ENCODE measurements at places on chromosomes 2 and 18. TPM values are rescaled to one million over a fixed set of nuclear protein-coding genes. Genes with fewer than 3 reads are reported as not detected.

- no peak for DNase-seq
Observed at GRCh38 chr2:196503398-196503797, 136.1 kb upstream of the CCDC150 start.

DNA sequence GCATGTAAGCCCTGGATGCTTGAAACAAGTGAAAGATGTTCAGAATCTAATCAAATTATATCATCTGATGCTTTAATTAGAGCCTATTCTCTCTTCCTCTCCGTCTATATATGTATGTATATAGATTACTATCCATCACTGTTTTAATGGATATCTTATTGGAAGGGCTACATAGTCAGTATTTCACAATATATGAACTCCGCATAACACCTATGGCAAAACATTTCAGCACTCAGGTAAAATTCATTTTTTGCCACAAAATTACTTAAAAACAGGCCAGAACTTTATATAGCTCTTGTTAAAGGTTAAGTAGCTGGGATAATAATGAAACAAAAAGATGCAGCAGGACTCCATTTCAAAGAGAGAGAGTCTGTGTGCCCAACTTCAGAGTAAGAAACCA, 1.2 kb downstream of the PJVK start:
- no peak for DNase-seq

- peak; percentile 73 for DNase-seq
Observed at GRCh38 chr2:173354073-173354581, 545 bp upstream of the CDCA7 start.

Gene DNAJC5G
- 0.39 TPM for total RNA-seq

DNA sequence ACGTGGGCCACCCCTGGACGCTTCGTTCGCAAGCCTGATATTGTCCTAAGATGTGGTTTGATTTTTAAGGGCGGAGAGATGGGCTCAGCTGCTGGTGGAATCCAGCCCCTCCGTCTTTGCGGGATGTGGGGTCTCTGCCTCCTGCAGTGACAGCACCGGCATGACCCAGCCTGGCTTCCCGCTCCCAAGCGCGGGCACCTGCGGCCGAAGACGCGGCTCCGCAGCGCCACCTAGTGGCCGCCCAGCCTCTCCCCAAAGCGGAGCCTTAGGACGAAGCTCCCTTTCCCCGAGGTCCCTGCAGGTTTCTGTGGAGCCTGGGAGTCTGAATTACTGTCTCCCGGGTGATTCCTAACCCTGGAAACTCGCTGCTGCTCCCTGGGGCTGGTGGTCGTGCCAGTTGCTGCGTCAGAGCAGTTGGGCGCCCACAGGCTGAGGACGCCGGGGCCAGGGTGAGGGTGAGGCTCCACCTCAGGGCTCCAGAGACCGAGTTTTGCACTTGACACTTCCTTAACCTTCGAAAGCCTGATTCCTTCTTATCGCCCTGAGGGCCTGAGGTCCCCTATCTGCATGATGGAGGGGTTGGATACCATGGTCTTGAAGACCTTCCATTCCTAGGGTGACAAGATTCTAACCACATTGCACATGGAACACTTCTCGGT, 137.5 kb downstream of the TPO start:
- DNase-seq, result peak; percentile 77

DNA sequence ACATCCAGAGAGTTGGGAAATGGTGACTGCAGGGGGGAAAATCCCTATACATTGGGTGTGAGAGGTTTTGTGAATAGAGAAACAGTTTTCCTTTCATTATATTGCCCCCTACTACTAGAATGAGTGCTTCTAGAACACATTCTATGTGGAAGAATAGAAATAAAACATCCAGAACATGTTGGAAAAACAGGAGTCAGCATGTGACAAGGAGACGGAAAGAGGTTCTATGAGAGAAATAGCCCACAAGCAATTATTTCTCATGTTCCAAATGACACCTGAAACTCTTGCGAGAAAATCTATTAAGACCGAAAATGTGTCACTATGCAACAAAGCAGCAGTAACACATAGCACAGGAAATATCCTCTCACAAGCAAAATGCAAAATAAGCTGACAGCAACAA, 202.7 kb upstream of the SPOPL start:
- no peak for DNase-seq

Gene KRTCAP3
- total RNA-seq, result 6.6 TPM

Gene RBM44
- total RNA-seq, result 0.19 TPM

Measured in GM23338 (cell line).